ENCODE measurements at places on chromosomes 4 and X.

DNA sequence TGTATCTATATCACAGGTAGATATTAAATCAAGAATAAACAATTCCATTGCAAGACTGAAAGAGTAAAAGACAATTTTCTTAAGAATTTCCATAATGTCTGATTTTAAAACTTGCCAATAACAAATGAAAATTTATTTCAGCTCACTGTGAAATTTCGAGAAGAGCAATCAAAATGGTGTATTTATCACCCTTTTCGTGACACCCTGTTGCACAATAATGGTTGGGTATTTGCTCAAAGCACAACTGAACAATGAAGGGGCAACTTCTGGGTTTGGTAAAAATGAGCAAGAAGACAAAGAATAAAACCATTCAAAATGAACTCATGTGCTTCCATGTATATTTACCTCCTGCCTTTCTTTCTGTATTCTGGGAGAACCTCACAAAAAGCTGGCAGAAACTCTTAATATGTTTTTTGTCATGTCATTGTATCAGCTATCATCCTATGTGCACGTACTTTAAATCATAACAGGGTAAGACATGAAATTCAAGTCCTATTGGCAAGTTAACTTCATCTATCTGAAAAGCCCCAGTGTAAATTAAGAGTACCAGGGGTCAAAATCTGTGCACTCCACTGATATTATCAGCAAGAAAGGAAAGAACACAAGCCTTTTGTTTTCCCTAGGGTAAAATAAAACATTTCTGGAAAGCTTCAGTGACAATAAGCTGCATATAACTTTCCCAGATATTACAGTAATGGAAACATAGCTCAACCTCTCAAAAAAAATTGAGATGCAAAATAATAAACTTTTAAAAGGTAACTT lies 126.9 kb upstream of the CBR4 start:
- DNase-seq = no peak

- no peak for DNase-seq
Observed at GRCh38 chrX:1481636-1482529, 29.2 kb upstream of the ASMTL start.

- DNase-seq = no peak
Observed at GRCh38 chrX:115592997-115593734, 32.2 kb downstream of the PLS3 start.

DNA sequence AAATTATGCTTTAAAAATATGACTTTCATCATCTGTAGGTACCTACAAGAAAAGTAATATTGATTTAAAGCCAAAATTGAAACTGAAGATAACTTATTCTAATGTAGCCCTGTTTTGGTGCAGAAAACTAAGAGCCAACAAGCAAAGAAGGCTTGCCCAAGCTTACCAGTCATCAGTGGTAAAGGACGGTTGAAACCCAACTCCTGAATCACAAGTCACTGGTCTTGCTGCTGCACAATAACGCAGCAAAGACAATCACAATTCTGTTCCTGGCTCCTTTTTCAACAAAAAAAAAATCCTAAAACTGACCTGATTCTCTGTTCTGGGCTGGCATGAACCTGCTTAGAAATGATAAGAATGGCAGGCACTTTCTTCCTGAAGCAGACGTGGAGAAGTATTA lies 34.5 kb downstream of the WDFY3 start:
- no peak for DNase-seq

GRCh38 chr4:73006286-73006990 lies 63.1 kb downstream of the COX18 start:
- no peak for DNase-seq

DNA sequence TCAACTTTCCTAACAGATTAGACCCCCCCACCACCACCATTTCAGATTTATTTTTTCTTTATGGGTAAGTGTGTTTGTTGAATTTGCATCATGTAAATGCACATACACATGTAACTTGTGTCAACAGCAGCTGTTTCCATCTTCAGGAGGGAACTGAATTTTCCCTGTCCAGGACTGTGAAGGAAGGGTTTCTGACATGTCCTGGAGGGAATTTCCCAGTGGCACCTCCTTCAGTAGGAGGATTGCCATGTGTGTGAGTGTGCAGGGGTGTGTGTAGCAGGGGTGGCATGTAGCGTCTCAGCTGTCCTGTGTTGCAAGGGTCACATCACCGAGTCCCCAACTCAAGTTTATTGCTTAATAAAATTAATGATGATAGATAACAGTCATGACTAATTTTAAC lies 19.7 kb downstream of the HERC6 start:
- no peak for DNase-seq

DNA sequence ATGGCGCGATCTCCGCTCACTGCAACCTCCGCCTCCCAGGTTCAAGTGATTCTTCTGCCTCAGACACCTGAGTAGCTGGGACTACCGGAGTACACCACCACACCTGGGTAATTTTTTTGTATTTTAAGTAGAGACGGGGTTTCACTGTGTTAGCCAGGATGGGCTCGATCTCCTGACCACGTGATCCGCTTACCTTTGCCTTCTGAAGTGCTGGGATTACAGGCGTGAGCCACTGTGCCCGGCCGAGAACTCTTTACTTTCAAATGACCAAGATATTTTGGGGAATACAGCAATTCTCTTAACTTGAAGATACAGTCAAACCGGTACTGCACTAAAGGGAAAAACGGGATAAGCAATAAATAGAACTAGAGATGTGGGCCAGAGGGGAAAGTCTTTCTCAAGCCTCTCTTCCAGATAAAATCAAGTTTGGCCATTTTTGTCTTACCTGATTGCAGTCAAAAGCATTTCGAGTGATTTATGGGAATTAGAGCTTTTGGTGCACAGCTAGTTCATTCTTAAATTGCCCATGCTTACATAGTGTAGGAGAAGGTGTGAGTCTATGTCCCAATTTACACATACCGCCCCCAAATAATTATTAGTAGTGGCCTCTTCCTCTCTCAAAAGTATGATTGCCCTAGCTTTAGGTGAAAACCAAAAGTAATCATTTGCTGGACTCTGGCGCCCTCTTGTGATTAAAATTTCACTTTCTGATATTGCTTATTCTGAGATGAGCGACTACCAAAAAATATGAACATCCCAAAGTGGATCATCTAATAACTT lies 53.2 kb upstream of the ABCG2 start:
- DNase-seq = peak; percentile 81

DNA sequence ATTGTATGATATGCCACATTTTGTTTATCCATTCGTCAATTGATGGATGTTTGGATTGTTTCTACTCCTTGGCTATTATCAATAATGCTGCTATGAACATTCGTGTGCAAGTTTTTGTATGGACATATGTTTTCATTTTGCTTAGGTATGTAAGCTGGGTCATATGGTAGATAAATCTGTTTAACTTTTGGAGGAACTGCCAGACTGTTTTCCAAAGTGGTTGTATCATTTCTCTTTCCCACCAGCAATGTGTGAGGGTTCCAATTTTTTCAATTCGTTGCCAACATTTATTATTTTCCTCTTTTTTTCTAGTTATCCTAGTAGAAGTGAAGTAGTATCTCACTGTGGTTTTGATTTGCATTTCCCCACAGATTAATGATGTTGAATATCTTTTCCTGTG lies 71.8 kb downstream of the DIAPH2 start:
- no peak for DNase-seq

DNA sequence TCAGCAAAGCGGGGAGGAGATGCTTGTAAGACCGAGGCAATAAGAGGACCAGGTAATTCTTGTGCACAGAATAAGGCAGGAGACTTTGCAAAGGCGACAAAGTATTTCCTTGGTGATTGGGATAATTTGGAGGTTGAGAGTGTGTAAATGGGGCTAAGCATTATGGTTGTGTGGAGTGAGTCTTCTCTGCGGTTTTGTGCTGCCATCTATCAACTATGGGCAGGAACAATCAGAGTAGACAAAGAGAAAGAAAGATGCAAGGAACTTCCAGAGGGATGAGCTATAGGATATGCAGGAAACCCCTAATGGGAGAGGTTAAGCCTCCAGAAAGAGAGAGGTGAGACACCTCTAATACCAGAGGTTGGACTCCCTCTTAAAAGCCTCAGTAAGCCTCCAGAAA lies 339.8 kb downstream of the PAPSS1 start:
- no peak for DNase-seq

GRCh38 chrX:22060415-22061280 lies 28.5 kb downstream of the PHEX start:
- DNase-seq = no peak

GRCh38 chr4:62191451-62192240 lies 991.5 kb downstream of the ADGRL3 start:
- DNase-seq = no peak

GRCh38 chr4:103204111-103204510 lies 6.0 kb upstream of the CENPE start:
- no peak for DNase-seq

GRCh38 chr4:42320822-42321388 lies 76.4 kb upstream of the SHISA3 start:
- no peak for DNase-seq

DNA sequence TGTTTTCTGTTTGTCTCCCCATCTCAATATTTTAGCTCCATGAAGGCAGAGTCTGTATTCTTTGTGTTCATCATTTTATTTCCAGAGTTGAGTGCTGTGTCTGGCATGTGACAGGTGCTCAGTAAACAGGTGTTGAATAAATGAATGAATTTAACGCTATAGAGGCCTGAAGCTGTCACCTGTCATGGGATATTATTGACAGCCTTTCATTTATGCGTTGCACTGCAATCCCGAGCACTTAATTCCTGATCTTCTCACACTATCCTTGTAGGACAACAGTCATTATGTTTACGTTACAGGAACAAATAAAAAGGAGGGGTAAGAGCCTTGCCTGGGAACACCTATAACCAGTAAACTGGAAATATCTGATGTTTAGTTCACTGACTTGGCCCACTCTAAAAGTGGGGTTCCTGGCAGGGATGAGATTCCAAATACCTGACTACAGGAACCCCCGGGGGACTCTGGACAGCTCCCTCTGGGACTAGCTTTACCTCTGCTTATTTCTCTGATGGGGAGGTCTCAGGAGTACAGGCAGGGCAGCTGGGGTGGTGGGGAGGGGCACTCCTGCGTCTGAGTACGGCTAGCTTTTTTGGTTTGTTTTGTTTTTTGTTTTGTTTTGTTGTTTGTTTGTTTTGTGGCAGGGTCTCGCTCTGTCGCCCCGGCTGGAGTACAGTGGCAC lies 36.6 kb downstream of the SEL1L3 start:
- no peak for DNase-seq

DNA sequence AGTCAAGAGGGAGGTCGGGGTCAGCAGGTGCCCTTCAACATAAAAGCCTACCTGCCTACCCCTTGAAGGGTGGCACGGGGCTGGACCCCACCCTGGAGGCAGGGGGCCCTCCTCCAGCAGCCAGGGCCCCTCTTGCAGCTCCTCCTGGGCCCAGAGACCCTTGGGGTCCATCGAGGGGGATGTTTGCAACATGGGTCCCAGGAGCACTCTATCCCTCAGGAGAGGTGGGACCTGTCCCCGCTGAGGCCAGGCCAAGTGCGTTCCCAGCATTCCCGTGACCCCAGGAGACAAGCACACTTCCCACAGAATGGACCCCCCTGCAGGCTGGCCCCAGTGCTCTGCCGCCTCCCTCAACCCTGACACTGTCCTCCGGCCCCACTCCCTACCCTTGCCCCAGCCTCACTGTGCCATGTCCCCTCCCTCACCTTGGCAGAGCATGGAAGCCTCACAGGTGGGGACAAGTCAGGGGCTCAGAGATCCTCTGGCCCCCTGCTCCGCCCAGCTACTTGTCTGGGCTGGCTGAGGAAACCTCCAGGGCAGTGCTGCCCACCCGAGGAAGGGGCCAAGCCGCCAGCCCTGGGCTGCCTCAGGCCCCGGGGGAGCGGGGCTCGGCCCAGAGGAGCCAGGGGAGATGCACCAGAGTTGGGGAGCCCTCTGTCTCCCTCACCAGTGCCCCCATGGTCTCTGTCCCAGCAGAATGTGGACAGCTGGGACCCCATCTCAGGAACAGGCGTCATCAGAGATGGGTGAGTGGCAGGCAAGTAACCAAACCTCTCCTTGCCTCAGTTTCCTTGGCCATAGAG lies 2.2 kb downstream of the MXD4 start:
- DNase-seq = no peak

DNA sequence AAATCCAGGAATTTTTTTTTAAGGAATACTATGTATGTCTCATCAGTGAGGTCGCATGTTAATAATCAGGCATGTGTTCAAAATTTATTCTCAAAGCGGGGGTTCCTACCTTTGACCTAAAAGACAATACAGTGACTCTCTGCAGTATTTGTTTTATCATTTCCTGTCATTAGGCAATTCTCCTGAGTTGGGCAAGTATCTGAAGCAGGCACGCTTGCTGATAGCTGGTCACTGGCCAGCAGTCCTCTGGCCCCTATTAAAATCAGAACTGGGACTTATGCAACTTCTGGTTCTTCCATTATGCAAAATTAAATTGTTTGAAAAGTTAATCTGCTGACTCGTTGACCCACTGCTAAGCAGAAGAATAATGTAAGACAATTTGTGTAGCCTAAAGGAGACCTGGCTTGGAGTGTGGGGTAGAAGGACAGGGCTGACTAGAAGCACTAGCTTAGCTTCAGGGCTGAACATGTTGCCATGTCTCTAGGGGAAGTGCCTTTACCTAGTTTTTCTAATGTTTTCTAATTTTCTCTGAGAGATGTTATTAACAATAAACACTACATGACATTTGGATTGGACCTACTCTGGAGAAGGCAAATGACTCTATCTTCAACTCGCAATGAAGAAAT lies 36.0 kb upstream of the GABRA2 start:
- no peak for DNase-seq

- no peak for DNase-seq
Observed at GRCh38 chr4:100695039-100695654, 177.3 kb upstream of the EMCN start.

DNA sequence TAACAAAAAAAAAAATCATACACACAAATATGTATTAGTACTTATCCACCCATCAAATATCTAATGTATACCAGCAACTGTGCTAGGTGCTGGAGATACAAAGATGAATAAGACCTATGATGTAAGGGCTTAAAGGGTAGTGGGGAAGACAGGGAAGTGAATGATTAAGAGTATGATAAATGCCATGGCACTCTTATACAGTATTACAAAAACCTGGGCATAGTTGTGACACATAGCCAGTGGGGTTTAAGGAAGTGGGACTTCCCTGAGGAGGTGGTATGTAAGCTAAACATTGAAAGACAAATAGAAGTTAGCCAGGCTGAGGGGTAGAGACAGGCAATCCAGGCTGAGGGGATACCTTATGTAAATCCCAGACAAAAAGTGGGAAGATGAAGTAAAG lies 23.5 kb downstream of the CHM start:
- DNase-seq = no peak

DNA sequence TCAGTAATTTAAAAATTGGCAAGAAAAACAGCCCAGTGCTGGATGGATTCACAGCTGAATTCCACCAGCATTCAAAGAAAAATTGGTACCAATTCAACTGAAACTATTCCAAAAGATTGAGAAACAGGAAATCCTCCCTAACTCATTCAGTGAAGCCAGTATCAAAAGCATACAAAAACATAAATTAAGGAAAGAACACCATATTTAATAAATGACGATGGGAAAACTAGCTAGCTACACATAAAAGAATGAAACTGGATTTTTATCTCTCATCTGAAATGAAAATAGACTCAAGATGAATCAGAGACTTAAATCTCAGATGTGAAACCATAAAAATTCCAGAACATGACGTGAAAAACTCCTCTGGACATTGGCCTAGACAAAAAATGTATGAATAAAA lies 516.8 kb upstream of the SPANXN1 start:
- DNase-seq = no peak

Measured in hematopoietic multipotent progenitor cell treated with erythropoietin and hydrocortisone succinate and interleukin-3 and kit ligand, for 17 days (in vitro differentiated cells).